Fibroblast of skin of right biceps (primary cell): ENCODE measurements at places on chromosomes 7 and 10.

- peak; percentile 84 for DNase-seq
Measured at GRCh38 chr7:134448356-134449229, 10.3 kb downstream of the AKR1B1 start.

DNA sequence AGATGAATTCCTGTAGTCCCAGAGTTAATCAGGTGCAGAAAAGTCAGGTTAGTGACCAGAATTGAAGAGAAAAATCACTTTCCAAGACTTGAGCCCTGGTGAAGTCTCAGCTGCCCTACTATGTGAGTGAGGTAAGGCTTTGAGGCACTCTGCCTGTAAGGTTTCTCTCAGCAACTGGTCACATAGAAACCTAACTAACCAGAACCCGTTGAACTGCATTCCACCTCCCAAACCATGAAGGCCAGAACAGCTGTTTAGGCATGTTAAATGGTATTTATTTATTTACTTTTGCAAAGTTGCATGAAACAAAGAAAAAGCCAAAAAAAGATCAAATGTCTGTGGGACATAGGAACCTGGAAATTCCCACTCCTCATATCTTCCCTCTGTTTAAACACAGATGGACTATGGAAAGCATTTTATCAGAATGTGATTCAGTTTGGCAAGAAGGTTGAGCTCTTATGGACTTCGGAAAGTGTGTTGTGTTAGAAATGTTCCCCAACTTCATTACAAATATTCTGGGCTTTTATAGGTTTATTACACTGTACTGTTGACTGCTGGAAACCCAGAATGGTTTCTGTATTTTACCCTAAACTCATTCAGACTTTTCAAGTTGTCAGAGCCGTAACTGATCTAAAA, 12.8 kb upstream of the GPR85 start:
- DNase-seq = no peak

DNA sequence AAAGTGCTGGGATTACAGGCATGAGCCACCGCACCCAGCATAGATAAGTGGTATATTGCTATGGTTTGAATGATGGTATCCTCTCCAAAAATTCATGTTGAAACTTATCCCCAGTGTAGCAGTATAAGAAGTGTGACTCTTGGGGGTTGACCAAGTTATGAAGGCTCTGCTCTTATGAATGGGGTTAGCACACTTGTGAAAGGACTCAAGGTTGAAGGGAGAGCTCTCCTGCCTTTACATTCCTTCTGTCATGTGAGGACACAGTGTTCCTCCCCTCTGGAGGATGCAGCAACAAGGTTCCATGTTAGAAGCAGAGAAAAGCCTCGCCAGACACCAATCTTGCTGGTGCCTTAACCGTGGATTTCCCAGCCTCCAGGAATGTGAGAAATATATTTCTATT, 58.0 kb downstream of the ADK start:
- no peak for DNase-seq

DNA sequence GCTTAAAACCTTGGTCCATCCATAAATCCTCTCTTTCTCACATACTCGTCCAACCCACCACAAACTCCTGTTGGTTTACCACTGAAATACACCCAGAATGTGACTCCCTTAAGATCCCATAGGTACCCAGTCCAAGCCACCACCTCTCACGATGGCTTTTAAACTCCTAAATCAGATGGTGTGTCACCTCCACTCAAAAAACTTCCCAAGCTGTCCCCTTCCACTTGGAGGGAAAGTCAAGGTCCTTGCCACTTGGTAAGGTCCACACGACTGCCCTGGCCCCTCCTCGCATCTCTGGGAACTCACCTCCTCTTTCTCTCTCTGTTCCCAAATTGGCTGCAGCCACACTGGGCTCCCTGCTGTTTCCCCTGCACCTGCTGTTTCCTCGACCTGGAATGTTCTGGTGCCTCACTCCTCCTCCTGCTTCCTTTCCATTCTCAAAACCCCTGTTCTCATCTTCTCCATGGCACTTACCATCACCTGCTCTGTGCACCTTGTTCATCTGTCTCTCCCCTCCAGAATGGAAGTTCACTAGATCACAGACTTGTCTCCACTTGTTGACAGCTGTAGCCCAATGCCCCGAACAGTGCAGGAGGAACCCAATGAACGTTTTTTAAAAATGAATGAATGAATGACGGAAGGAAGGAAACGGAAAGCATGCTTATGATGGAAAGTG, 23.0 kb downstream of the ZFAND2A start:
- no peak for DNase-seq

GRCh38 chr10:5434017-5434753, 21.8 kb downstream of the NET1 start:
- DNase-seq = peak; percentile 91

GRCh38 chr10:127990846-127991542, 84.1 kb downstream of the PTPRE start:
- peak; percentile 91 for DNase-seq

GRCh38 chr10:100551196-100551595, 15.5 kb downstream of the HIF1AN start:
- DNase-seq = no peak

- DNase-seq = no peak
Measured at GRCh38 chr10:76301950-76302349, 870.5 kb downstream of the LRMDA start.

GRCh38 chr10:48751730-48752129, 67.1 kb downstream of the WDFY4 start:
- no peak for DNase-seq

- peak; percentile 48 for DNase-seq
Measured at GRCh38 chr10:63720072-63720537, 198.9 kb downstream of the REEP3 start.

- DNase-seq = peak; percentile 99
Measured at GRCh38 chr10:126421756-126422256, 33.5 kb upstream of the ADAM12 start.

- DNase-seq = no peak
Measured at GRCh38 chr10:61778137-61778536, 115.4 kb downstream of the CABCOCO1 start.

- no peak for DNase-seq
Measured at GRCh38 chr7:113282875-113283274, 164.5 kb upstream of the SMIM30 start.

DNA sequence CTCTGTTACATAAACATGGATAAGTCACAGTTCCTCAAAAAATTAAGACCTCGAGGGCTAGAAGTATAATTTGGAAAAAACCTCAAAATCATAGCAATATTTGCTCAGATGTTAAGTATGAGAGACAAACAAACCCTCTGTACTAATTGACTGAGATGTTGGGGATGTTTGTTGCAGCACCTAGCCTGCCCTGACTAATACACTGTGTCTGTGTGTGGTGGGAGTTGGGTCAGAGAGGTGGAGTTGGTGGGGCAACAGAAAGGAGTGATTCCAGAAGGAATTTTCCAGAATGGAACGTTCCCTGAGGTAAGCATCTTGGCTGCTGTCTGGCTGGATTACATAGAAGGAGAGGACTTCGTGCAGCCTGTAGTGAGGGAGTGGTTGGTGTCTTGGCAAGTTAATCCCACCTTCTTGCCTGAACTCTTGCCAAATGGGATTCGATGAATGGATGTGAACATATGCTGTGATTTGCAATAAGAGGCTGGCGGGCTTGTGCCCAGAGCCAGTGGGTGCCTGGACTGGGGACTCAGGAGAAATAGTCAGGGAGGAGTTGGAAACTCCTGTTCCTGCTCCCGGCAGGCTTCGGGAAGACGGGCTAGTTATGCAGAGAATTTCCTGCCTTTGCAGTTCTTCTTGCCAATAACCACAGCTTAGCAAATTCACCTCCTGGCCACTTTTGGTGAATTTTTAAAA, 9.3 kb upstream of the FAM180A start:
- peak; percentile 87 for DNase-seq

DNA sequence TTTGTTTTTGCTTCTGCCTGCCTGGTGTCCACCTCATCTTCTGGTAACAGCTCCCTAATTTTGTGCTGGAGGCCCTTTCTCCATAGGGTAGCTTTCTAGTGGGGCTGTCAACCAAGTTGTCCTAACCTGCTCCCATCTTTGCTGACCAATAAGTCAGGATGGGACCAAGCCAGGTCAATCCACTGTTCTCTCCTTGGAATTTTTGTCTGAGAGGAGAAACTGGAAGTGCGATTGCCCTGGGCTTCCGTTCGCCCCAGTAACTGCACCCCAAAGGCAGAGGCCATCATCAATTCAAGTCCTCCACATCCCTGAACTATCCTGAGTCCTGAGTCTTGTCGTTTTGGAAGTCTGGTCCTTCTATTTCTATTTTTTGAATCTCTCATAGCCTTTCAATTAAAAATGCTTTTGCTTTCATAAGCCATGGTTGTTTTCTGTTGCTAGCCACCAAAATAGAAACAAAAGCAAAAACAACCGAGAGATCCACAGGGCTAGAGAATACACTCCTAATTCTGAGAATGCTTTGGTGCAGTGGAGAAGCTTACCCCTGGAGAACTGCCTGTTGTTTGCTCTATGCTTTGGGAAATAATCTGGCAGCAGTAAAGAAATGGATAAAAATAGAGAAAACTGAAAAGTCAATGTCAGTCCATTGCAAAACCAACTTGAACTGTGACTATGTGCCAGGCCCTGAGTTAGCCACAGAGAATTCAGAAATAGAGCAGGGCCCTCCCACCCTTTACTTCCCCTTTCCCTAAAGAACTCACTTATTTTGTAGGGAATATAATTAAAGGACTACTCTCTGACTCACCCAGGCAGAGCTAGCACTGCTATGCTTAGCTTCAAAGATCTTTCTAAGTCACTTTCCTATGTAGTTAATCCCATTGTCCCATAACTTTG, 368.1 kb downstream of the CXCL12 start:
- DNase-seq = no peak

- DNase-seq = no peak
Measured at GRCh38 chr7:8160779-8161345, 101.1 kb downstream of the ICA1 start.

GRCh38 chr10:12419262-12419847, 70.0 kb downstream of the CAMK1D start:
- peak; percentile 98 for DNase-seq

DNA sequence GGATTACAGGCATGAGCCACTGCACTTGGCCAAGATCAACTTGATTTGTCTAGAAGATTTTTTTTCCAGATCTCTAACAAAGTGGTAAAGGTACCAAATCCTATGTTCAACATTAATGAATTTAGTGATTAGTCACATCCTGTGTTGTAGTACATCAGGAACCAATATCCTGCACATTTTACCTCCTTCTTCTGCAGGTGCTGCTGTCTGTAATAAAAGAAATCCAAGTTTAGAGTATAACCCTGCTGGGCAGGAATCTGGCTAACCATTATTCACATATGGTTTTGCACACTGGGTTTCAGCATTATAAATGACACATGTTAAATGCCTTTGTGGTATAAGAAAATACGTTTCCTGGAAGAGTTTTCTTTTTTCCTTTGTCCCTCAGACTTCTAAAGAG, 10.8 kb downstream of the PARD3 start:
- peak; percentile 42 for DNase-seq

- DNase-seq = peak; percentile 70
Measured at GRCh38 chr10:404346-404745, 269.1 kb downstream of the ZMYND11 start.

- no peak for DNase-seq
Measured at GRCh38 chr7:37977243-37977642, 56.8 kb downstream of the EPDR1 start.

DNA sequence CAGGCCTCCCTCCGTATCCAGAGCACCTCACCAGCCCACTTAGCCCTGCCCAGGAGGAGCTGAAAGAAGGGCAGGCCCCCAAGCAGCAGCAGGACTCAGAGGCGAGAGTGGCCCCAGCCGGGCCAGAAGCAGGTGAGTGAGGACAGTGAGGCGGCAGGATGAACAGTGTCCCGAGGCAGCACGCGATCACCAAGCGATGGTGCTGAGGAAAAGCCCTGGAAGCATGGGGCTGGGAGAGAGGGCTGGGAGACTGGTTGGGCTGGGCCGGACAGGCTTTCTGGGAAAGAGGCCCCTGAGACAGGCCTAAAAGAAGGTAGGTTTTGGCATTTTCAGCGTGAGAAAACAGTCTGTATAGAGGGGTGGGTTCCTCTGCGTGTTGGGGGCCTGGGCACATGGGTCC, 16.4 kb downstream of the ZNF783 start:
- DNase-seq = no peak

- peak; percentile 87 for DNase-seq
Measured at GRCh38 chr7:55056577-55057480, 38.0 kb downstream of the EGFR start.

DNA sequence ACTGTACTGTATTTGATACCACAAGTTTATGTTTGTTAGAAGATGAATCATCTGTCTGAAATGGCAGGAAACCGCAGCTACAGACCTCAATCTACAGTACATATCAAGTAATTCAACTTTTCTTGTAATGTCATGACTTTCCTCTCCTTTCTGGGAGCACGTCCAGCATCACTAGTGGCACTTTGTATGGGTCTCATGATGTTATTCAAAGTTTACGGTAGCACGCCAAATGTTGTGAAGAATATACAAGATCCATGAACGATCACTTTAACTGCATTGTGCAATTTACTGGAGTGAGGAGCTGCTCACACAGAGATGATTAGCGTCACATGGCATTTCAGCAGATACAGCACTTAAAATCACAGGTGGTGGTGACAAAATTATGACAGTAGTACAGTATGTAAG, 257.8 kb upstream of the GNAI1 start:
- DNase-seq = peak; percentile 86

DNA sequence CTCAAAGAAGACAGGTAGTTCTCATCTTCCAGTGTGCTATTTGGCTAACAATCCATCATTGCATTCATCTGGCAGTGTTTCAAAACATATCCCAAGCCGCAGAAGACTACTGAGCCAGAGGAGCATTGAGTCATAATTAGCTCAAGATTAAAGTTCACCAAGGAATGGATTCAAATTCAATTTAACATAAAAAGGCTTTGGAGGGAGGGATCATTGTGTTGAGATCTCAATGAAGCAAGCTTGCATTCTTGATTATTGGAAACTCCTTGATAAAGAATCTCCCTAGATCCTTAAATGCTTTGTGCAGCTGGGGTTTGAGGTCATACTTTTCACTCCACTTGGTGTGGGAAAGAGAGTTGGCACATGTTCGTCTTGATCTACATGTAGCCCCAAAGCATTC, 142.8 kb upstream of the SEMA3A start:
- DNase-seq = peak; percentile 66

GRCh38 chr10:96756111-96756903, 36.0 kb upstream of the PIK3AP1 start:
- DNase-seq = no peak

- no peak for DNase-seq
Measured at GRCh38 chr10:65796472-65796871, 1129.4 kb upstream of the LRRTM3 start.

DNA sequence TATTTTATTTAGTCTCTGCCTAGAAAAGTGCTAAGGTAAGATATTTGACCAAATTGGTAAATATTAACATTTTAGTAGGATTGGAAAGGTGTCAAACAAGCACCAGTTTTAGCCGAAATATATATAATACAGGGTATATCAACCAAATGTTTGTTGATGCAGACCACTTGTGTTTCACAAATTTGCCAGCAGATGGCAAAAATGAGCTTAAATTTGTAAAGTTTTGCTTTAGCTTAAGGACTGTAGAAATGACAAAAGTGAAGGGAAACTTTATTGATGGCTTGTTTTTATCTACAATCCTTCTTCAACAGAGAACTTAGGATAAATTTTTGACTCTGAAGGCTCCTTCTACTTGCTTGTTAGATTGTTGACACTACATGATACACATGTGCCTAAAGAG, 4.8 kb upstream of the POLR1F start:
- DNase-seq = peak; percentile 44

GRCh38 chr10:45428611-45429510, 54.8 kb downstream of the ALOX5 start:
- no peak for DNase-seq

- DNase-seq = no peak
Measured at GRCh38 chr10:112546474-112546873, 99.5 kb downstream of the VTI1A start.
